ENCODE measurements at places on chromosomes 3 and 15.

GRCh38 chr3:143084856-143085731, 34.5 kb upstream of the CHST2 start:
- no peak for DNase-seq

DNA sequence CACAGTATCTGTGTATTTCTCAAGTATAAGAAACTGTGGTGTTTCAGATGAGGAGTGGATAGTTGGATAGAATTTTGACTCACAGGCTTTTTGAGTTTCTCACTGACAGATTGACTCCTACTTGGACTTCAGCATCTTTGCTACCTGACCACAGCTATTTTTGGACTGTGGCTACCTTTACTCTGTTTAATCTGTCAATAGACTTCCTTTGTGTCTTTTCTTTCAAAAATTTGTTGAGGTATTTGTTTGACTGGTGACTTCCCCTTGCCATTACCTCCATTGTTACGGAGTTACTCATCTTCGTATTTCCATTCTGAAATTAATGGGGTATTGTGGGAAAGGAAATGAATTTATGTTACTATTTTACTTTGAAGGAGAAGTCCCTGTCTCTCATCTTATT, 123.8 kb downstream of the AGBL1 start:
- no peak for DNase-seq

GRCh38 chr15:42048080-42048820, 27.4 kb upstream of the PLA2G4E start:
- no peak for DNase-seq

DNA sequence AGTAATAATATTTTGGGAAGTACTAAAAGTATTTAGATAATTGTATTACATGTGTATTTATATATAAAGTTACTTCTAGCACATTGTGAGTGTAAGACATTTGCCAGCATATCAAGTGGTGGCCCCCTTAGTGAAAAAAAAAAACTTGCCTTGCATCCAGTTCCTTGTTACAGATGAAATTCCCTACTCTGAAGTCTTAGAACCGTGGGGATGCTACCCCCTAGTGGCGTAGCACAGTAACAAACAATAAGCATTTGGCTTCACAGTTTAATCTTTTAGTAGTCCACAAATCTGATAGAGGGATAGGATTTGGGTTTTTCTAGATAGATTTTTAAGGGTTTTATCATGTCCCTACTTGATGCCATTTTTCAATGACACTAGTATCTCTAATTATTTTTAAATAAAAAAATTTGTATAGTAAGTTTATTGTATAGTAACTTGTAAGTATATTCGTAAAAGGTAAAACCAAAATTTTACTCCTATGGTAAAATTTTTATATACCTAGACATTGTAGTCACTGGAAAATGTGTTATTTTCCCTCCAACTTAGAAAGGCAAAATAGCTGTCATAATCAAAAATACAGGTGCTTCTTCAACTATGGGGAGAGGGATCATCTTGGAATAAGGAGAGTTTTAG, 14.3 kb downstream of the SMC4 start:
- peak; percentile 51 for DNase-seq

DNA sequence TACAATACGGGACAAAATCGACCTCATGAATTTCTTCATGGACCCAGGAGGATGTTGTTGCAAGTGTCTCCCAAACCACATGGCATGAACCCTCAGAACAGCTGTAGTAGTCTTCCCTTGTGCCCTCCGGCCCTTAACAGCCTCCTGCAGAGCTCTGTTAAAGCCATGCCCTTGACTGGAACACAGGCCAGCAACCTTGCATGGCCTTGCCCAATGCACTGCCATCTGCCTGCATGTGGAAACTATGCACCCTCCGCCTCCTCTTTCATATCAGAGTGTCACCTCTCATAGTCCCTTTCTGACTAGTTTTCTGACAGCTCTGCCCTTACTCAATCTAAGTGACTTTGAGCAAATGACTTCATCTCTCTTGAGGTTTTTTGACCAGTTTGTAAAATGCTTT, 39.4 kb upstream of the TRIM71 start:
- no peak for DNase-seq

- DNase-seq: no peak
Observed at GRCh38 chr3:81443457-81443782, 318.0 kb downstream of the GBE1 start.

GRCh38 chr3:57757642-57758297, 1.7 kb downstream of the SLMAP start:
- DNase-seq: no peak

DNA sequence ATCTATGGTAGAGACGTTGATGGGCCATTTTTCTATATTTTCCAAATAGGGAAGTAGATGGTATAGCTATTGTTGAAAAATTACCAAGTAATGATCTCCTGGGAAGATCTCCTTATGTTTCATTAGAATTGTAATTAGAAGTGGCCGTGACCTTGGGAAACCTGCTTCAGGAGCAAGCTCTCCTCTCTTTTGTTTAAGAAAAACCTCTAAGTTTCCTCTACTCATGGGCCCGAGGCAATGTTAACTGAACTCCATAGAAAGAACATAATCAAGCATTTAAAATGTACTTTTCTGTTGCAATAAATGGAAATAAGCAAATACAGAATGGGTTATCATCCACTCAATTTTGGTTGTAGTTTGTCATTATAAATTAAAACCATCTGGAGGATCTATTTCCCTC, 511.2 kb upstream of the MDFIC2 start:
- no peak for DNase-seq

DNA sequence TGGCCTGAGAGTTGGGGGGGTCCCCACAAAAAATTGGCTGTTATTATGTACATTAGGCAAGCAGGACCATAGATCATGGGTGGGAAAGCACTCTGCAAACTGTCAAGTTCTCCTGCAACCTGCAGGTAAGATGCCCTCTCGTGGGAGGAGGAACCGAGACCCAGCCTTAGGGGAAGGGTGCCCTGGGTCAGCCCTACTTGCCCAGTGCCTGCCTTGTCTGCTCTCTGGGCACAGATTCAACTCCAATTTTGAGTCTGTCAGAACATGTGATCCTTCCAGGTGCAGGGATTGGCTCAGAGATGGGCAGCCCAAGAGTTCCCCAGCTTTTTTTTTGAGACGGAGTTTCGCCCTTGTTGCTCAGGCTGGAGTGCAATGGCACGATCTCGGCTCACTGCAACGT, 99.2 kb downstream of the PLXNA1 start:
- DNase-seq: no peak

DNA sequence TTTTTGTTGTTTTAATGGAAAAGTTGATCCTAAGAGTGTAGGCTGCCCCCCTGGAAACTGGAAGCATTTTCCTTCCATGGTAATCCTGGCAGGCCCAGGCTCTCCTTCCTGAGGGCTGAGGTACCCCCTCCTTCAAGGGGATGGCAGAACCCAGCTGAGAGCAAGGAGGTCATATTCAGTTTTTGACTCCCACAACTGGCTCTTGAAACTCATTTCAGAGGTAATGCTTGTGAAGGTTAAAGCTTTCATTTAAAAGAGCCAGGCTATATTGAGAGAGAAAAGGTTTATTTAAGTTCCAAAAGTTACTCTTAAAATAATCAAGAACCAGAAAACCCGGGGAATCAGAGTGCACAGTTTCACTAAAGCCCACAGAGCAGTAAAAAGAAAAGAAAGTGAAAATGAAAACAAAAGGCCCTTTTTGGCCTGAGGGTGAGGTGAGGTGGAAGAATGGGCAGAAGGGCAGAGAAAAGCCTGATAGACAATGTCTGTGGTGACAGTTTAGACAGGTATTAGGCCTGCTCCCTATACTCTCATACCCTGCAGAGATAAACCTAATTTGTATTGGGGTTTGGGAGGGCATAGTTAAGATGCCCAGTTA, 47.0 kb upstream of the RBP1 start:
- DNase-seq: no peak

DNA sequence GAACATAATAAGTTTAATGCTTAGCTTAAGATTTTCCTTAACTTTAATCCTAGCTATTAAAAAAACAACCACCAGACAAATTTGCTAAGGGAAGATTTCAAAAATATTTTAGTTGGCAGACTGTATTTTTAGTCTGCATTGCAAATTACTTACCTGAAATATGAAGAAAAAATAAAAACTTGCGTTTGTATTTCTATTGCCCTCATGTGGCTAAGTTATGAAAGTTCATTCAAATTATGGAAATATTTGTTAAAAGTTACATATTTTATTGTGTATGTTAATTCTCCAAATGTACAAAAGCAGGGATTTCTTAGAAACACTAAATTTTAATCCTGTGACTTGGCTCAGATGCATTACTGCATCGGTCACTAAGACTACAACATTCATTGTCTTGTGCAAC, 15.0 kb downstream of the GTF2A2 start:
- no peak for DNase-seq

DNA sequence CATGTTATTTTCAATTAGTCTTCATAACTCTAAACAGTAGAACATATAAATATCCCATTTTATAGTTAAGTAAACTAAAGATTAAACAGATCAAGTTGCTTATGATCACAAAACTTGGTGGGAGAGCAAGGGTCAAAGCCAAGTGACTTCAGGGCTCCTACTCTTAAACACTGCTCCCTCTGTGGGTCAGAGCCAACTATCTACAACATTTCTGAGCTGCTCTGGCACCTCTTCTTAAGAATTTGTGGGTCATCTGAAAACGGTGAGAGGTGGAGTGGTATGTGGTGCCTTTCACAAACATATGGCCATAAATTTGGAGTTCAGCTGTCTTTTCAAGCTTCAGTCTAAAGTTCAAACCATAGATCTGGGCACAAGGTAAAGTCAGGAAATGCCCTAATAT, 10.9 kb downstream of the ATG3 start:
- DNase-seq: no peak

- no peak for DNase-seq
Observed at GRCh38 chr3:184827572-184827971, 15.6 kb downstream of the VPS8 start.

- DNase-seq: no peak
Observed at GRCh38 chr3:184676927-184677326, 34.9 kb downstream of the MAGEF1 start.

GRCh38 chr15:43094416-43095030, 11.3 kb downstream of the UBR1 start:
- DNase-seq: no peak

DNA sequence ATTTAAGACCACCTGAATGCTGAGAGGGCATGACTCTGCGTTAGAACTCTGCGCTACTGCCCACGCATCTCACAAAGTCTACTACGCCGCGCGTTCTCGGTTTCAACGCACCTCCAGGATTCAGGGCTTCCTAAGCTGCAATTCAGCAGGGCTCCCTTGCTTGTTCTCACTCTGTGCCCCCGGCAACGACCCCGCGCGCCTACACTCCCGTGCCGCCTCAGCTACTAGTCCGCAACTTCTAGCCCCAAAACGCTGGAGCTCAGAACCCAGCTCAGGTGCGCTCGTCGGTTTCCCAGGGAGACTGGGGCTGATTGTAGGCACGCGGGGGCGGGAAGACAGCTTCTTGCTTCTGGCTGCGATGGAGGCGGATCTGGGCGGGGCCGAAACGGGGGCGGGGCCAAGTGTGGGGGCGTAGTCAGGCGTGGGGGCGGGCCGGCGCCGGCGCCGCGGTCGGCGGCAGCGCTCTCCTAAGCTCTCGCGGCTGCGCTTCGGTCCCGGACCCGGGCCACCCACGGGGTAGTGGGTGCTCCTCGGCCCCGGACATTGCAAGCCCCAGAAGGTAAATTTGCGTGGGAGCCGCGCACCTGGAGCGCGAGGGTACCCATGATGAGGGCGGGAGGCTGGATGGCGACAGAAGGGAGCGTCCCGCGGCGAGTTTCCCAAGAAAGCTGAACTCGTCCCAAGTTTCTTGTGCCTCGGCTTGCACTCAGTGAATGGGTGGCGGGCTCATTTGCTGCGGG, at the start of gene ARHGEF26:
ARHGEF26 (plus strand) TSS at position 430 of the 740 bp plus-strand sequence. CDS start 603 bp downstream, outside the sequence.
- peak; percentile 32 for DNase-seq

DNA sequence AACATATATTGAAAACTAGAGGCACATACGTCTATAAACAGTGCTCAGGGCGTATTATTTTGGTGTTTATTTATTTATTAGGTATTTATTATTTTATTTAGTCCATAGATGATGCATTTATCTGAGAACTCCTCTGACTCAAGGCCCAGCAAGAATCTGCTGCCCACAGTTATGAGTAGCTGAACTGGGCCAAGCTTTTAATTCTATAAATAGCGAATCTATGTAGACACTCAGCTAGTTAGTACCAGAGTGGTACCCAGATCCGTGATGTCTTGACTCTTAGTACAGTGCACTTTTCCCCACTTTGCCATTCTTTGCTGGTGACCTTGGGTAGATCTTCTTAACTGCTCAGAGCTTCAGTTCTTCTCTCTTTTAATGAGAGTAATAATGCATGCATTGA, 370.4 kb upstream of the TPRG1 start:
- DNase-seq: no peak

GRCh38 chr3:194339356-194339755, 11.8 kb downstream of the CPN2 start:
- no peak for DNase-seq
